Keratinocyte (primary cell): ENCODE measurements at places on chromosomes 3 and 15. TPM values are rescaled to one million over a fixed set of nuclear protein-coding genes. Genes with fewer than 3 reads are reported as not detected.

The RBP2 gene
- polyA plus RNA-seq: not detected in 3 replicates

The SLC27A2 gene
- polyA plus RNA-seq: 0.15 to 0.34 TPM (median 0.31 TPM) in 3 replicates

The DNAJC17 gene
- 27.0 to 55.9 TPM (median 35.3 TPM) in 3 replicates for polyA plus RNA-seq

The NEK4 gene
- polyA plus RNA-seq: 11.1 to 15.2 TPM (median 13.6 TPM) in 3 replicates

The PRRT3 gene
- polyA plus RNA-seq: 0.22 to 0.49 TPM (median 0.41 TPM) in 3 replicates

The STRIT1 gene
- polyA plus RNA-seq: not detected in 3 replicates

The ECE2 gene
- polyA plus RNA-seq: not detected in 3 replicates

The NEK11 gene
- 6.8 to 9.4 TPM (median 8.4 TPM) in 3 replicates for polyA plus RNA-seq

The SNRPN gene
- polyA plus RNA-seq: 93.0 to 125 TPM (median 102 TPM) in 3 replicates
